Effector CD4-positive, alpha-beta T cell (primary cell): ENCODE measurements at places on chromosomes 7 and 10.
A peak's percentile ranks its signal among the peaks of the same experiment; 100 is the strongest.

DNA sequence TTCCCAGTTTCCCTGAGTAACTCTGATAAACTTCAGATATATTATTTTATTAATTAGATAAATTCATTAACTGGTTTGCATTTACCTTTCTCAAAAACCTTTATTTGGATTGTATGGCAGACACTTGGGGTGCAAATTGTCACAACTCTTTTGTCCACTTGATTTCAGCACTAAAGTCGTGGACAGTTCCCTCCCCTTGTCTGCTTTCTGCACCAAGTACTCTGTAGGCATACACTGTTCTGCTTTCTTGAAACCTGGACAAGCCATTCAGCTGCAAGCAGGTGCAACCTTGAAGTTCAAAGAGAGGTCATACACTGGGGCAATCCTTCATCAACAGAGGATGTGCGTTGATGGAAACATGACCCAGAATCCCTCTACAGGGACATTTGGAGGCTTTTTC is 162.9 kb downstream of the ARL5B start:
- no peak for DNase-seq

DNA sequence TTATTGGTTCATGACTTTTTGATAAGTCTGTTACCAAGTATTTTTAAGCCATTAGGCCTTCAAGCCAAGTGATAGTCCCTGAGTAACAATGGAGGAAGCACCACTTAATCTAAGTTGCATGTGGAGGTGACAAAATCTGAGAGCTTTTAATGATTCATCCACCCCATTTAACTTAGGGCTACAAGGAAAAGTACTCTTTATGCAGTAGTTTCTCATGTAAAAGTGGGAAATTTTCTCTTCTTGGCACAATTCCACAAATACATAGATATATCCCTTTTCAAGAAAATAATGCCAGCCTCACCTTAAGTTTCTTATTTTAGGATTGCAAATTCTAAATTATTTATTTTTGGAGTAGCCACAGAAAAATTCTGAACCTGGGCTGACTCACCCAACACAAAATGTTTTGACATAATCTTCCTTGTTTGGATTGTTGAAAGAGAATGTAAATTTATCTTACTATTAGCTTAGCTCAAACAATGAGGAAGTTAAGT is 85.7 kb downstream of the SUGCT start:
- no peak for DNase-seq

GRCh38 chr7:47815867-47816266 is 132.4 kb downstream of the PKD1L1 start:
- DNase-seq: no peak

GRCh38 chr7:137667633-137668387 is 179.0 kb downstream of the DGKI start:
- DNase-seq: no peak

DNA sequence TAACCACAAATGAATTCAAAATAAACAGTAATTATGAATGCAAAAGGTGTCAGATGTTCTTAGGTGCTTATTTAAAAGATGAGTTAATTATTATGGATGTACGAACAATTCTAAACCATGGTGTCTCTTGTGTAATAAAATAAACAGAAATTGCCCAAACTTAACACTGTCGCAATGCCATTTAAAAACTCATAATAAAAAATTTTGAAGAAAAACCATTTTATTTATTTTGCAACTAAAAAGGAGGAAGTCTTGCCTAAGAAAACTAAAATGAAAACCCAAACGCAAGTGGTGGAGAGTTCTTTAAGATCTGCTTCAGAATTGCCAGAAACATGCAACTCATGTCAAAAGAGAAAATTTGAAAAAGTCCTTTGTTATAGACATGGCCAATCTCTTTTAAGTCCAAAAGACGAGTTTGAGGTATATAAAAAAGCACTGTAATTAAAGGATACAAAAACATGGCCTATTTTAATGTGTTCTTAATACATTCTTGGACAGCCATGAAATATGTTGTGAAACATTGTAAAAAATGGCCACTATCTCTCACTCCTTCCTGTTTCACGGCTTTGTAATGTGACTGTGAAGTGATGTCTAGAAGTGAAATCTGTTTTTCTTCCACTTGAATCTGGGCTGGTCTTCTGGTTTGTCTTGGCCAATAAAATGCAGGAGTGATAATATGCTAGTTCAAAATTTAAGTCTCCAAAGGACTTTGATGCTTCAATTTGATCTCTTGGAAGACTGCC is 322.9 kb downstream of the PRPF18 start:
- DNase-seq: no peak

GRCh38 chr7:135283959-135284638 is 50.5 kb downstream of the STRA8 start:
- no peak for DNase-seq

DNA sequence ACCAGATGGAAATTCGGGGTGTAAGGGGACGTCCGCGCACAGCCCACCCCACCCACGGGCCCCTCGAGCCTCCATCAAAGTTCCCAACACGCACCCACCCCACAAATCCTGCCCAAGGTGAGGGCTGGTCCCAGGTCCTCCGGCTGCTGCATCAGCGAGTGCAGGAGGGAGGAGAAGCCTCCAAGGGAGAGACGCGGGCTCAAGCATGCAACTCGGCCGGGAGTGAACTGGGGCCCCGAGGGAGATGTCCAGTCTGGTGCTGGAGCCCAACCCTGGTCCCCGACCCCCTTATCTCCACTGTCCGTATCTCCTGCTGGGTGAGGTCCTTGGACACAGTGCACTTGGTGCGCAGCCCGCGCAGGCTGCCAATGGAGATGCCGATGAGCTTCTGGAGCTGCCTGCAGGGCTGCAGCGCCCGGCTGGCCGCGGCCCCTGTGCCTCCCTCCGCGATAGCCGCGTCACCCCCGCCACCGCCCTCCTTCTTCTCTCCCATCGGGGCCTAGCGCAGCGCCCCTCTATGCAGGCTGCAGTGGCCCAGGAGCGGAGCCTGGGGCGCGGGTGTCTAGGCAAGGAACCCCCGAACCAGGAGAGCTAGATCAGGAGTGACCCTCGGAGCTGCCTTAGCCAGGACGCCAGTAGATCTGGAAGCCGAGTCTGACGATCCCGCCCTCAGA is 489.2 kb downstream of the ZNF33B start:
- DNase-seq: peak; percentile 2

GRCh38 chr10:23522345-23522744 is 83.5 kb downstream of the OTUD1 start:
- no peak for DNase-seq

DNA sequence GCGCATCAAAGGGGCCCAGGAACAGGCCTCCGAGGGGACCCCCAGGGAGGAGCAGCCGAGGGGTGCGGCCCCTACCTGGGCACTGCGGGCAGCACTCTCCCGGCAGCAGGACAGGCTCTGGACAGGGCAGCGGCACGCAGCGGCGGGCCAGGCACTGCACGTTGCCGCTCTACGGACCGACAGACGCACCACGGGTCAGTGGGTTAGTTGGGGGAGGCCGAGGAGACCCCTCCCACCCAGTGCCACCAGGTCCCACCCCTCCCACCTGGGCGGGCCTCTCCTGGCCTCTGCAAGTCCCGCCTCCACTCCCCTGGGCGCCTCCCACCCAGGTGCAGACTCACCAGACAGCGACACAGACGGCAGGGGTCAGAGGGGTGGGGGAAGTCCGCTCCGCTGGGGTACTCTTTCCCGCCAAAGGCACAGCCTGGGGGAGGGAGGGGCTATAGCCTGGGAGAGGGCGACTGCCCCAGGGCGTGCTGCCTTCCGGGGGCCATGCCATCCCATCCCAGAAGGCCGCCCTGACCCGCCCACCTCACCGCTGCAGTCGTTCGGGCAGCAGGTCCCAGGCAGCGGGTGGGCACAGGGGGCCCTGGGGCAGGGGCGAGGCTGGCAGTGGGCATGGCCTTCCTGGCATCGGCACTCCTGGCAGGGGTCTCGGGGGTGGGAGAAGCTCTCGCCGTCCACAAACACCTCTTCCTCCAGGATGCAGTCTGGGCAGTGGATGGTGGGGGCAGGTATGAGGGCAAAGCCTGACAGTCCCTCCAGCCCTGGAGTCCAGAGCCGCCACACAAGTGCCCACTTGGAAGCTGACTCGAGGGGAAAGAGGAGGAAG is 19.2 kb downstream of the KCP start:
- DNase-seq: no peak

- DNase-seq: no peak
These were observed 77.5 kb downstream of the FOXL3 start for GRCh38 chr7:367351-367901.

GRCh38 chr7:46537191-46537905 is 616.3 kb upstream of the IGFBP3 start:
- no peak for DNase-seq

GRCh38 chr7:134766779-134767519 is 12.5 kb upstream of the CALD1 start:
- no peak for DNase-seq

GRCh38 chr7:423312-424260 is 96.1 kb downstream of the PDGFA start:
- no peak for DNase-seq

DNA sequence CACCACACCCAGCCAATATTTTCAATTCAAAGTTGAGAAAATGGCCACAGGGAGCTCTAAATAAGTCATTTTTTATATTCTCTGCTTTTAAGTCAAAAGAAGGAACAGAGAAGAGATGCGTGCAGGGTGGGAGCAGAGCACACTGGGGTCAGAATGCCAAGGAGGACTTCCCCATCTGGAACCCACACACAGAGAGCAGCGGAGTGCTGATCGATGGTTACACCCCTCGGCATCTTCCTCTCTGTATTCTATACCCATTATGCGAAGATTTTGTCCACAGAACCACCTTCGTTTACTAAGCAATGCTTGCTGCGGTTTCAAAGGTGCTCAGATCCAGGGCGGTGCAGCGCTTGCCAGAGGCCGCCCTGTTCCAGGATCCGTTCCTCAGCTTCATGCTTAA is 91.3 kb upstream of the RHEB start:
- DNase-seq: no peak

GRCh38 chr7:26792576-26792975 is 71.8 kb downstream of the SKAP2 start:
- no peak for DNase-seq

DNA sequence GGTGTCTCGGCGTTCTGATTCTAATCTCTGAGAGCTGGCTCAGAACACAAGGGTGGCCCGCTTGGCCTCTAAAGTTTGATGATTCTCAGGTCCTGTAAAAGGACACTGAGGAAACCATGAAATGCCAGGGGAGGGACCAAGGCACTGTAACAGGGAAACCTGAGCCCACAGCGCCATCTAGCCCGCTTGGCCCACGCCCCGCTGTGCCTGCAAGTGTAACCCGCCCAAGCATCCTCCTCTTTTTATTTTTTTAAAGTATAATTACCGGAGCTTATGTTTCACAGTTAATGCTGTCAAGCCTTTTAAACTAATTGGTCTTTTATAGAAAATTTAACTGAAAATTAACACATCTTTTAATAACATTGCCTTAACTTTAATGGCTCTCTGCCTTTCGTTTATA is 734.7 kb downstream of the KCNMA1 start:
- no peak for DNase-seq

DNA sequence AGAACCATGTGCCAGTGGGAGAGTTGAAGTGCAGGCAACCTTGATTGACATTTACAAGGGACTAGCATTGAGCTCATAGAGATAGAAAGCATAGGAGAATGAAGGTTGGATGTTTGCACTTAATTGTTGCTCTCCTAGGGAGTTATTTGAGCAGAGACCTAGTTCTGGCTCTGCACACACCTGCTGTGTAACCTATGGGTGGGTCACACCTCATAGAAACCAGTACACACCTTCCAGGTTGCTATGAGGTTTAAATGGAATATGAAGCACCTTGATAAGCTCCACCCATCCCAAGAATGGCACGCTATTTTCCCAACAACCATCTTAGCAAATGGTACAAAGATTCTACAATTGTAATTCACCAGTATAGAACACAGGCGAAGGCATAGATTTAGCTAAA is 86.2 kb upstream of the AOAH start:
- no peak for DNase-seq

- DNase-seq: no peak
These were observed 45.7 kb upstream of the PTPRN2 start for GRCh38 chr7:158633055-158633956.
